ENCODE measurements at places on chromosomes 7 and 10. TPM values are rescaled to one million over a fixed set of nuclear protein-coding genes. Genes with fewer than 3 reads are reported as not detected.

Gene ATE1
- 10.2 TPM for total RNA-seq

Gene HMX3
- total RNA-seq, result not detected

Gene CXCL12
- total RNA-seq, result 0.79 TPM

Gene CFAP46
- under 0.01 TPM for total RNA-seq

Gene PTPRE
- 3.5 TPM for total RNA-seq

Gene CTAGE6
- 5.9 TPM for total RNA-seq

Gene UCN3
- total RNA-seq, result not detected

Gene MSS51
- total RNA-seq, result 1.1 TPM

Gene IFIT2
- total RNA-seq, result 5.2 TPM

Gene PIP
- total RNA-seq, result not detected

Gene HHEX
- not detected for total RNA-seq

Gene CACNA2D1
- under 0.01 TPM for total RNA-seq

Gene IKZF1
- not detected for total RNA-seq

Gene DPYSL4
- 1.2 TPM for total RNA-seq

Gene PPP3CB
- total RNA-seq, result 20.3 TPM

Gene PRLHR
- total RNA-seq, result not detected

Gene PRTFDC1
- 15.7 TPM for total RNA-seq

Gene PRPS1L1
- total RNA-seq, result not detected

Gene DDC
- not detected for total RNA-seq

Gene DKK1
- total RNA-seq, result 40.0 TPM

Gene PLCE1
- total RNA-seq, result under 0.01 TPM

Gene ATRNL1
- total RNA-seq, result 0.22 TPM

Gene CALHM1
- not detected for total RNA-seq

Gene ATXN7L1
- total RNA-seq, result 4.2 TPM

Gene CTTNBP2
- 0.43 TPM for total RNA-seq

Gene PCLO
- 2.1 TPM for total RNA-seq

Gene C1QL3
- not detected for total RNA-seq

Gene LRMDA
- total RNA-seq, result 3.9 TPM

Gene MYL7
- 3.6 TPM for total RNA-seq

Gene LDB3
- 2.0 TPM for total RNA-seq

Gene MACC1
- total RNA-seq, result not detected

All from placental epithelial cell (primary cell).